Sigmoid colon (tissue), 7 donors: ENCODE measurements at places on chromosomes 13 and 19. TPM values are rescaled to one million over a fixed set of nuclear protein-coding genes. Genes with fewer than 3 reads are reported as not detected.
A peak's percentile ranks its signal among the peaks of the same experiment; 100 is the strongest.

DIAPH3 gene
- total RNA-seq, result not detected

GRCh38 chr13:49874430-49874829 lies 61.7 kb downstream of the SPRYD7 start:
- H3K4me1 ChIP-seq, result no peaks in the 10 kb centered on the region
- H3K27me3 ChIP-seq, result no peaks in the 10 kb centered on the region
- H3K36me3 ChIP-seq, result no peaks in the 10 kb centered on the region
- no peak overlapping the region for H3K27ac ChIP-seq
- no peak overlapping the region for H3K4me3 ChIP-seq

DNA sequence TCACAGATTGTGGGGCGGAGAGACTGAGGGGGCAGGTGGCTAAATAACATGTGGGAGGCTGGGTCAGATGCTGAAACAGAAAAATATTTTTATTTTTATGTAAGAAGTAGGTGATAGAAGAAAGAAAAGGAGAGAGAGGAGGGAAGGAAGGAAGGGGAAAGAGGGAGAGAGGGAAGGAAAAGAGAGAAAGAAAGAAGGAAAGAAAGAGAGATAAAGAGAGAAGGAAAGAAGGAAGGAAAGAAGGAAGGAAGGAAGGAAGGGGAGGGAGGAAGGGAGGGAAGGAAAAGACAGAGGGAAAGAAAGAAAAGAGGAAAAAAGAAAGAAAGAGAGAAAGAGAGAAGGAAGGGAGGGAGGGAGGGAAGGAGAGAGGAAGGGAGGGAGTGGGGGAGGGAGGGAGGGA lies 224.9 kb downstream of the UQCRFS1 start:
- H3K4me3 ChIP-seq, result no peak overlapping the region
- no peaks in the 10 kb centered on the region for H3K36me3 ChIP-seq
- no peaks in the 10 kb centered on the region for H3K4me1 ChIP-seq
- DNase-seq, result no peak
- H3K27ac ChIP-seq, result no peak overlapping the region

NRTN gene
- 6.7 TPM for total RNA-seq

DNA sequence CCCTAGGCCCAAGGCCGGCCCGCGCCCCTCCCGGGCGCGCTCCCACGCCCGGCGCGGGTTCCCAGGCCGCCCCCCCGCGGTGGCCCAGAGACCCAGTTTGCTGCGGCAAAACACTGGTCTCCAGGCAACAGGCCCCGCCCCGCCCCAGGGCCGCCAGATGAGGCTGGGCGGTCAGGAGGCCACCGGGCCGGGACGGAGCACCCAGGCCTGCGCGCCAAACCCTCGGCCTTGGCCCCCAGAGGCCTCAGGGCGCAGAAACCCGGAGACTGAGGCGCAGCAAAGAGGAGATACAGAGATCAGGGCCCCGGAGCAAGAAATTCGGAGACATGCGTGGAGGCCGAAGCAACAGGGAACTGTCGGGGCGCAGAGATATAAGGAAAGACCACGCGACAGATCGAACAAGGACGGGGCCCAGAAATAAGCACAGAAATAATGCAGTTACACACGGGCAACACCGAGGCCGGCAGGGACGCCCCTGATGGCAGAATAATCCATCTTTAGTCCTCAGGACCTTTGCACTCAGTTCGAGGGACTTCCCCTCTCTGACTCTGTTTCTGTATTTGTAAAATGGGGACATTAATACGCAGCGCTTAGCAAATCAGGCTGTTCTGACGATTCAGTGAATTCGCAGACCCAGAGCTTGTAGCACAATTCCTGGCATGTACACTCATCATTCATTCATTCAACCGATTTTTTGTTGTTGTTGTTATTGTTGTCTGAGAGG lies 20.8 kb upstream of the ERCC1 start:
- H3K4me3 ChIP-seq, result peak overlapping the region; percentile 27
- peaks cover 40% of the 10 kb centered on the region for H3K4me1 ChIP-seq
- H3K36me3 ChIP-seq, result no peaks in the 10 kb centered on the region

PRR36 gene
- total RNA-seq, result not detected
